ENCODE measurements at places on chromosomes 5 and 9. TPM values are rescaled to one million over a fixed set of nuclear protein-coding genes. Genes with fewer than 3 reads are reported as not detected.

The PCDHB8 gene
- 0.74 TPM for total RNA-seq

The FOXD4L3 gene
- not detected for total RNA-seq

The SLC45A2 gene
- total RNA-seq: not detected

The GHR gene
- 1.8 TPM for total RNA-seq

The FRRS1L gene
- total RNA-seq: not detected

The PTGES gene
- total RNA-seq: 10.9 TPM

The SLC35D2 gene
- 18.5 TPM for total RNA-seq

GRCh38 chr9:69145144-69145715 lies 28.8 kb upstream of the TJP2 start:
- DNase-seq: peak; percentile 65

DNA sequence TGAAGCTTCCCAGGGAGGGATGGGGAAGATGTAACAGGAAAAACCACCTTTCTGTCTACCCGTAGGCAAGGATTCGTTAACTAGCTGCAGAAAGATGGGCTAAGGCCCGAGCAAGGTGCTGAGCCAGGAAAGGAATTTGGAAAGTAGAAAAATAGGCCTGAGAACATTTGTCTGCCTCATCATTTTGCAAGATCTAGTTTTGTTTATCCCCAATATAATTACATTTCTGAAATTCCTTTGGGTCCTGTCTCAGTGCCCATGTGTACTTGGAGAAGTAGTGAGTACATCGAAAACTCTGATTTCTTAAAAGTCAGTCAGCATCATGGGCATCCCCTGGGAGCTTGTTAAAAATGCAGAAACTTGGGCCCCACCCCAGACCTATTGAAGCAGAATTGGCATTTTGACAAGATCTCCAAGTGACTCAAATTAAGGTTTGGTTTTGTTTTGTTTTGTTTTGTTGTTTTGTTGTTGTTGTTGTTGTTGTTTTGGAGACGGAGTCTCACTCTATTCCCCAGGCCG lies 52.1 kb upstream of the CEMIP2 start:
- DNase-seq: no peak

DNA sequence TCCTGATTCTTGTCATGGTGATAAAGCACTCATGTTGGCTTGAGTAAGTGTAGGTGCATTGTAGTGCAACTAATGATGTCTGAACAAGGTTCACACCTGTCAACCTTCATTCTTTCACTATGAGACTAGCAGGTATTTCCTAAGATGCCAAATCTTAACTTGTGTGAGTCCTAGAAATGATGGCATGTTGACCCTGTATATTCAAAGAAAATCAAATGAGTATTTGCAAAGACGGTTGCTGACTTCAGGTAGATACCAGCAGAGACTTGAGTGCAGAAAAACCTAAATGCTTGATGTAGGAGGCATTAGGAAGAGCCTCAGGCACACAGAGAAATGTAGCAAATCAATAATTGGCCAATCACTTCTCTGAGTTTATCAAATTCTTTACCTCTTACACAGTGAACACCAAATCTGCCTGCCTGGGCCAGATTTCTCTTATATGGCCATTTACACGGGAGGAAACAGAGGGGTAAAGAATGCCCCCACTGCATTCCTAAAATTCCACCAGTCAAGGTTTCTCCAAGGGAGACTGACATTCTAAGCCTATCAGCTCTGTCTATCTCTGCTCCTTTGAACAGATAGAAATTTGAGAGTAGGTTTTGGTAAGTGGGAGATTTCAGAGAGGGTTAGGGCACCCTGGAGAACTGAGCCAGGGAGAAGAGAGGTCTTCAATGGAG lies 488.6 kb upstream of the WWC1 start:
- DNase-seq: no peak

DNA sequence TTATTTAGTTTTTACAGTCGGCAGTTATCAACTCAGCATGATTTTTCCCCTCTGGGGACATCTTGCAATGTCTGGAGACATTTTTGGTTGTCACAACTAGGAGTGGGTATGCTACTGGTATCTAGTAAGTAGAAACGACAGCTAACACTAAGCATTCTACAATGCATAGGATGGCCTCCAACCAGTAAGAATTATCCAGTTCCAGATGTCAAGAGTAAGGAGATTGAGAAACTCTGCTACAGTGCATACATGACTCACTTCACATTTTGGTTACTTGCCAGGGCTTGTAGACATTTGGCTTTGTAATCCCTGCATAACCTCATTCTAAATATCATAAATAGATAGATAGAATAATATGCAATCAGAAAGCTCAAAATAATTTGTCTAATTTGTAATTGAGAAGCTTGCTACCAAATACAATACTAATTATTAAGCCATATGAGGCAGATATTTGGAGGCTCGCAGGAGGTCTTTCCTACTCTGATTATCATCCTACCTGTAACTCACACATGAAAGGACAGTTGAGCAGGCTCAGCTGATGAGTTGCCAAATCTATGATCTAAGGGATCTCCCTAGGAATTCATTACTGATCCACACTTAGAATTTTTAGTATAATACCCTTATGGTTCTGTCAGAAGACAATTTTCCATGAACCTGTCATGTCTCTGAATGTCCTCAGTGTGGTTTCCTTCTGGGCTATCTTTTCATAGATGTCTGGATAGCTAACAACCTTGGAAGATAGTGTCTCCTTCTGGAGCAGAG lies 346.9 kb upstream of the TLE4 start:
- peak; percentile 92 for DNase-seq

GRCh38 chr9:121636341-121636865 lies 15.0 kb upstream of the DAB2IP start:
- DNase-seq: no peak

GRCh38 chr9:121133104-121133816 lies 58.5 kb downstream of the CNTRL start:
- no peak for DNase-seq

- DNase-seq: no peak
Measured at GRCh38 chr5:5584751-5585150, 162.3 kb downstream of the ICE1 start.
